ENCODE measurements at places on chromosomes 4 and X. TPM values are rescaled to one million over a fixed set of nuclear protein-coding genes. Genes with fewer than 3 reads are reported as not detected.

SLC6A14 gene
- 0.58 TPM for total RNA-seq

ANKRD37 gene
- total RNA-seq = 27.3 TPM

ABCB7 gene
- 26.4 TPM for total RNA-seq

SPANXB1 gene
- not detected for total RNA-seq

ATP2B3 gene
- 0.69 TPM for total RNA-seq

MAGEB10 gene
- total RNA-seq = not detected

SLC7A11 gene
- 1.2 TPM for total RNA-seq

F9 gene
- total RNA-seq = not detected

IQSEC2 gene
- 6.6 TPM for total RNA-seq

PHOX2B gene
- 3.3 TPM for total RNA-seq

CSAG1 gene
- total RNA-seq = not detected

RAI2 gene
- total RNA-seq = 4.7 TPM

FOXP3 gene
- not detected for total RNA-seq

DIAPH2 gene
- 52.2 TPM for total RNA-seq

EDA2R gene
- 1.7 TPM for total RNA-seq

TREX2 gene
- total RNA-seq = 0.21 TPM

DNA sequence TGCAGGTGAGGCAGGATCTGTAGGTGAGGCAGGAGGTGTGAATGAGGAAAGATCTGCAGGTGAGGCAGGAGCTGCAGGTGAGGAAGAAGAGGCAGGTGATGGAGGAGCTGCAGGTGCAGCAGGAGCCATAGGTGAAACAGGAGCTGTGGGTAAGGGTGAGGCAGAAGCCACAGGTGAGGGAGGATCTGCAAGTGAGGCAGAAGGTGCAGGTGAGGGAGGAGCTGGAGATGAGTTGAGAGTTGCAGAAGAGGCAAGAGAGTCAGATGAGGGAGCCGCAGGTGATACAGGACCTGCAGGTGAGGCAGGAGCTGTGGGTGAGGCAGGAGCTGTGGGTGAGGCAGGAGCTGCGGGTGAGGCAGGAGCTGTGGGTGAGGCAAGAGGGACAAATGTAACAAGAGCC, 27.1 kb upstream of the PNMA3 start:
- no peak for DNase-seq

DNA sequence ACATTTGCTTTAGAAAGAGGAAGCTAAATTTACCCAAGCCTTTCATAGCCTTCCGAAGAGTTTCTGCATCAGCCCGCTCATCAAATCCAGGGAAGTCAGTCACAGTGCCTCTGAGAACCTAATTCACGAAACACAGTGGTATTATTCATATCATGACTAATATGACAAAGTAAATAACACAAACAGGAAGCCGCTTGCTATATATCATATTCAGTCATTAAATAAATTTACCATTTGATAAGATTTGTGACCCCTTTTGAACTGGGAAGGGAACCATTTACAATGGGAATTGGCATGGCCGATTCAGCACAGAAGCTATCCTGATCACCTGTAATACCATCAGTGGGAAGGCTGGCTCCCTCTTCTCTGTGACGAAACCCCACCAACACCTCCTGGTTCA, 10.5 kb downstream of the ANXA5 start:
- DNase-seq = no peak

DNA sequence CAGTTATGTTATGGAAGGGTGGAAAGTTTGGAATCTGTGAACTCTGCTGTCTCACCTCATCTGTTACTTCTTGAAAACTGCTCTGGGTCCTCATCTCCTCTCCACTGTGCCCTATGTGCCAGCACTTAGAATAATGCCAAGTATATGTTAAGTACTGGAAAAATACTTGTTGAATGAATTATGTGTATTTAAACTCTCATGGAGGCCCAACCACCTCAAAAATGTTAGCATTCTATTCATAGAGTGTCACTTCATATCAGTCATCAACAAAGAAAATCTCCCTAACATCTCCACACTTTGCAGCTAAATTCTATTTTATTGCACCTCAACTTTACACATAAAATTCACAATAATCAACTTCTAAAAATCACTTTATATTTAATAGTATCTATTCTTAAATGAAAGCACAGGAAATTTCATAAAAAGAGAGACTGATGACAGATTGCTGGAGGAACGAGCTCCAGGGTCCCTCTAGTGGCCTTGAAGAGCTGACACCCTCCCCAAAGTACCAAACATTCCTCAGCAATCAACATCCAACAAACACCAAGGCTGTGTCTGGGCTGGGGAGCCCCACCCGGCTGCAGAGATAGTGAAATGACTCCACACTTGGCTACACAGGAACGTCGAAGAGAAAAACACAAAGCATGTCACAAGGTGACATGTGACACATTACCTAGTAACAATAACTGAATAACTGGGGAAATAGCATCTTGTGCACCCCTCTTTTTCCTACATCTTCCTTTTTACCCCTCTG, 45.8 kb downstream of the SLC39A8 start:
- no peak for DNase-seq

GRCh38 chr4:17846266-17846665, 35.5 kb downstream of the NCAPG start:
- DNase-seq = no peak

- DNase-seq = no peak
Measured at GRCh38 chr4:171954650-171955049, 141.4 kb downstream of the GALNTL6 start.

GRCh38 chr4:94591289-94591688, 139.5 kb downstream of the PDLIM5 start:
- no peak for DNase-seq

DNA sequence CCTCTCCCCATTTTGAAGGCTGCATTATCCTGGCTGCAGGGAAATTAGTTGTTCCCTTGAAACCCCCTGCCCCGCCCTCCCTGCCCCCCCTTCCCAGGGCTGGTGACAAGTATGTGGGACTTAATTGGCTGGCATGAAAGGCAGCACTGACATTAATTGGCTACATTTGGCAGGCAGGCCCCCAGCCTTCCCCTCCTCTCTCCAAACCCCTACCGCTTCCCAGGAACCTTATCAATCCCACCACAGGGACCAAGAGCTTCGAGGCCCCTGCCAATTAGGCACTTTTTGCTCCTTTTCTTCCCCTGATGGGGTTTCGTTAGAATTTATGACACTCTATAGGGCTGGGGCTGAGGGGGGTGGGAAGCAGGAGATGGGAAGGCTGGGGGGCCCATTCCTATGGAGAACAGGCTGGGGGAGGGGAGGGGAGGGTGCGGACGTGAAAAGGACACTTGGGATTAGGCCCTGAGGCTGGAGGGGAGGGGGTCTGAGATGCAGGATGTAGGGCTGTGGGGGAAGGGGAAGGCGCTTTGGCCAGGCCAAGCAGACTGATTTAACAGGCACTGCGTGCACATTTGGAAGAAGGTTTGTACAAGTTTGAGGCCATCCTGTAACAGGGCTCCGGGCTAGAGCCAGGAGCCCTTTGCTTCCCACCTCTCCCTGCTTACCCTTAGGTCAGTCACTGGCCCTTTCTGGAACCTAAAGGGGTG, 52.2 kb downstream of the EFNB1 start:
- DNase-seq = no peak

DNA sequence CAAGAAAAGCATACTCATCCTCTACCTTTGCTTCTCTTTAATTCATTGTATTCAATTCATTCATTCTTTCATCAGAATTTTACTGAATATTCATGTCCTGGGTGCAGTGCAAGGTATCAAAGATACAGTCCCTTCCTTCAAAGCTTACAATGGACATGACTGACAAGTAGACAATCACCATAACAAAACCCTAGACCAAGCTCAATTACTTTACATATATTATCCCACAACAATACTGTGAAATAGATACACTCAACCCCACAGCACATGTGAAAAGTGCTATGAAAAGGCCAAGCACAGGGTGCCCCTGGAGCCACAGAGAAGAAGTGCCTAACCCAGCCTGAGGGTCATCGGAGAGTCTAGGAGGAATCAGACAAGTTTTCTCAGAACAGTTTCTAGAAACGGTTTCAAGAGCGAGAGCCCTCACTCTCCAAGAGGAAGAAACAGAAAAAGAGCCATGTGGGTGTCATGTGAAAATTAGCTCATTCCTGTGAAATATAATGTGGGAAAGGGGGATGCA, 15.3 kb downstream of the AMBN start:
- DNase-seq = no peak

GRCh38 chr4:150578745-150579501, 3.0 kb upstream of the MAB21L2 start:
- DNase-seq = no peak

- no peak for DNase-seq
Measured at GRCh38 chr4:79164907-79165610, 160.8 kb downstream of the NAA11 start.

DNA sequence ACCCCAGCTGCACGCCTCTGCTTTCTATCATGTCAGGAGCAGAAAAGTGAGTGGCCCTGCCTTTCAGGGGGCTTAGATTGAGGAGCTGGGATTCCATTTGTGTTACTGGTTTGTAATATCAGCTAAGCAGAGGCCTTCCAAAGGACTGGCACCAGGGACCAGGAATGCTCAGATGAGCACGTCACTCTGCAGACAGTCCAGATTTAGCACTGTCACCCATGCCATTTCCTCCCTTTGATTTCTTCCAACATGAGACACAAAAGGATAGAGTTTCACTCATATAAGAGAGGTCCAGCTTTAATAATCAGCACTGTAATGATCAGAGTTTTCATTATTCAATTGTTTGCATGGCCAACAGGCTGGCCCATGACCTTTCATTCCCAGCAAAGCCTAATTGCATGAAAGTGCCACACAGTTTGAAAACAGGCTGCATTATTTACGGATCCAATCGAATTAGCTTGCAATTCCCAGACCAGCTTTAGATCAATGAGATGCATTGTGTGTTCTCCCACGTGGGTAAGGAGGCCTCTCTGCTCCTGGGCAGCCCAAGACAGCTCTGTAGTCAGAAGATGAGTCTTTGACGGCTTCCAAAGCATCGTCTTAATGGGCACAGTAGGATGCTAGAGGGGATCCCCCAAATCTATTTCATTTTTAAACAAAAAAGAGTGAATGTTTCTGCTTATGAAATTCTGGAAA, 9.8 kb upstream of the SLC2A9 start:
- no peak for DNase-seq

DNA sequence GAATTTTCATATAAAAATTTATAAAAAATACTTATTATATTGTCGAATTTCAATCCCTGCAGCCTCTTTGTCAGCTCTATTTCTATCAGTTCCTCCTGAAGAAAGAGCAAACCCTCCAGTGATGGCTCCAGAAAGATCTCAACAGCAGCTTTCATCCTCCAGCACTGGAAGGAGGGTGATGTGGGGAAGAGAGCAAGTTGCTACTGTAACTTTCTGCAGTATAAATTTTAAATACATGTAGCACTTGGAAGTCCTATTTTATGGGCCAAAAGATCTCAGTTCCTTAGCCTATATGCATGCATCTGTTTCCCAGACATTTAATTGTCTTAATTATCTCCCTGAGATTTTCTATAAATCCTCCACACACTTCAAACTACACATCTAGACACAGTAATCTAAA, 13.7 kb upstream of the ODAM start:
- DNase-seq = no peak

DNA sequence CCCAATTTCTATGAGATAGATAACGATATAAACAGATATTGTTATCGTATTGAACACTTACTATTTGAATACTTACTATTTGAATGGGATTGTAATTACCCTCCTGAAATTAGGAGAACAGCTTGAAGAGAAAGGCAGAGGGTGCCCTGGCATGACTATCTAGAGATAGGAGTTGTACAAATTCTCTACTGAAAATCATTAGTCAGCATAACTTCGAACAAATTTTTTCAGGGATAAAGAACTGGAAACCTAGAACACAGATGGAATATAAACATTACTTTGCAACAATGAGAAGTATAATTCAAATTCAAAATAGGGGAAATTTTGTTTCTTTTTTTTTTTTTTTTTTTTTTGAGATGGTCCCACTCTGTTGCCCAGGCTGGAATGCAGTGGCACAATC, 1096.8 kb downstream of the C4orf33 start:
- no peak for DNase-seq

- no peak for DNase-seq
Measured at GRCh38 chrX:129836827-129837226, 6.9 kb downstream of the ZDHHC9 start.

DNA sequence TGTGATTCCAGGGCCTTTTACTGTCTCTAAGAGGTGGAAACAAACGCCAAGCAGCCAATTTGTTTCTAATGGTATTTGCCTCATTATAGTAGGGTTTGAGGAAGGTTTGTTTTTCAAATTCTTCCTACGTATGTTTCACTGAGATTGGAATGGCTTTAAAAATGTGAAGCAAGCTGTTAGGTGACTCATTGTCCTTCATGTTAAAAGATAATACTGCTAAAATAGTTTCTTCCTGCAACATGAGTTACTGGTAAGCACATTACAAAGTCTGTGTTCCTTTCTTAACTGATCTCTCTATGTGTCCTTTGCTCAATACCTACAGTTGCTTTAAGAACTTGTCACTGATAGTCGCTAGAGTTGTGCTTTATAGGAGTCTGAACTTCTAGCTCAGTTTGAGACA, 1183.9 kb downstream of the RPA4 start:
- no peak for DNase-seq

DNA sequence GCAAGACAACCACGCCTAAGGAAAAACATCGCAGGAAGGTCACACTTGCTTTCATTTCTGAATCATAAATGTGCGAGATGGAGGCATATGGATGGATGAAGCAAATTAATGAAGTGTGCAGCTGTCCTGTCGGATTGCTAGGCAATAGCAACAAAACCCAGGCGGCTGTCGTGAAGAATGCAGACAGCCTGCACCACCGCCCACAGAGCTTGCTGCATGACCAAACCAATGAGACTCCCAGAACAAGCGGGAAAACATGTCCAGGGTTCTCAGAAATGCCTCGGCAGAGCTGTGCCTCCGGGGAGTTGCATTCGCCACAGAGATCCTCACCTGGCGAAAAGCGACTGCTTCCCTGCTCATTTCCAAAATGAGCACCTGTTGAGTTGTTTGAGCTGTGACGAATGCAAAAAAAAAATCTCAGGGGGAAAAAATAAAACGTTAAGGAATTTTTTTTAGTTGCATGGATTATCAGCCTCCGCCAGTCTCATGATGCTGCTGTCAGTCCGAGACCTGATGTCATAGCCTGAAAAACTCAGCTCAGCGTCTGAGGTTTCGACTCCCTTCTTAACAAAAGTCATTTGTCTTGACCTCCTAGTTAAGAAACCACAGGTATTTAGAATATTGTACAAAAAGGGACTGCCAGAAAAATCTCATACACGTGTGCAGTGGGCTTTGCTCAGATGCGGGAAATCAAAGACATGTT, 155.5 kb upstream of the MXRA5 start:
- no peak for DNase-seq

GRCh38 chrX:130091980-130092522, 18.2 kb downstream of the ELF4 start:
- no peak for DNase-seq

DNA sequence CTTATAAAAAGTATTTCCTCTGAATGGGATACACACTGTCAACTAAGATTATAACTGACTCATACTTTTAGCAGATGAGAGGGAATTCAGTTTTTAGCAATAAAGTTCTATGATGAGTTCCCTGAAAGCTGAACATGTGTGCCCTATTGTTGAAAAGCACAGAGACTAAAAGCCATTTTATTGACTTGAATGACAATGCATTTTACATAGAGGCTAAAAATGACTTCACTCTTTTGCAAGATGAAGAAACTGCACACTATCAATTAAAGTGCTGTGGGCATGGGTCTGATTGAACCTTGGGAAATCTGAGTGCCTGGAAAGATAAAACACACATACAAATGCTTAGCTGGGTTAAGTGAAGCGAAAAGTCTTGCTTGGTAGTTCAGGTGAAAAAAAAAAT, 633.4 kb downstream of the PDHA2 start:
- DNase-seq = no peak

GRCh38 chr4:48337731-48338130, 3.6 kb upstream of the SLAIN2 start:
- peak; percentile 60 for DNase-seq

GRCh38 chr4:183588691-183589090, 70.3 kb downstream of the RWDD4 start:
- no peak for DNase-seq
